Stimulated activated CD4-positive, alpha-beta T cell treated with anti-CD3 and anti-CD28 coated beads, Interleukin-4, amount 100 ng/mL, for 24 hours (primary cell): ENCODE measurements at places on chromosomes 2 and 18.

- no peak for DNase-seq
Observed at GRCh38 chr2:46076251-46076650, 221.0 kb upstream of the EPAS1 start.

DNA sequence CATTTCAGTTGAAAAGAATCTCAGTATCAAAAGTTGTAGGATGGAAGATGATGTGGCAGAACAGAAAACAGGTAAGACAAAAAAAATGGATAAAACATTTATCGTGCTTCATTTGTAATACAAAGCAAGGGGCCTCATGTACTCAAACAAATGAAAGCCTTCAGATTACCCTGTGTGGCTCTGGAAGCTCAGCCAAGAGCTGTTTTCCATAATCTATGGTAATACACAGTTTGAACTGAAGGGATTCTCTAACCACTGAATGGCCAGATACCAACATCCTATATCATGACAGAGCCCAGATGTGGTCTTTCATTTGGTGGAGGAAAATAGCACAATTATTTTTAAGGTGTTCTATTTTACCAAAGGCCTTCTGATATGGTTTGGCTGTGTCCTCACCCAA, 272.1 kb upstream of the RND3 start:
- DNase-seq = no peak

DNA sequence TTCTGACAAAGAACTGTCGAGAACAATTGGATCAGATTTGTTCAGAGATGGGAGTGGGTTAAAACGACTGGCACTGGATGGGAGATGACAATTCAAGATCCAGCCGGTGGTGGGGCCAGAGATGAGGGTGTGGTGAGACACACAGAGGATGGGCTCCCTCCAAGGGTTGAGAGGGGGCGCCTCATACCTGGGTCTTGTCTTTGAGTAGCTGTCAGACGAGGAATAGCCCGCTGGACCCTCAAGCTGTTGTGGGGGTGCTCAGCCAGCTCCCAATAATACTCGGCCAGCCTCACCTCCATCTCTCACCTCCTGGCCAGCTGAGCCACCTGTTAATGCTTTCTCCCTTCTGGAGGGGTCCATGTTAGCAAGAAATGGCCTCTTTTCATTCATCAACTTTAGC, 14.0 kb downstream of the INPP5D start:
- no peak for DNase-seq

- DNase-seq = no peak
Observed at GRCh38 chr2:168907940-168908662, 7.0 kb downstream of the G6PC2 start.

- peak; percentile 42 for DNase-seq
Observed at GRCh38 chr2:179020156-179020750, 29.7 kb downstream of the CCDC141 start.

DNA sequence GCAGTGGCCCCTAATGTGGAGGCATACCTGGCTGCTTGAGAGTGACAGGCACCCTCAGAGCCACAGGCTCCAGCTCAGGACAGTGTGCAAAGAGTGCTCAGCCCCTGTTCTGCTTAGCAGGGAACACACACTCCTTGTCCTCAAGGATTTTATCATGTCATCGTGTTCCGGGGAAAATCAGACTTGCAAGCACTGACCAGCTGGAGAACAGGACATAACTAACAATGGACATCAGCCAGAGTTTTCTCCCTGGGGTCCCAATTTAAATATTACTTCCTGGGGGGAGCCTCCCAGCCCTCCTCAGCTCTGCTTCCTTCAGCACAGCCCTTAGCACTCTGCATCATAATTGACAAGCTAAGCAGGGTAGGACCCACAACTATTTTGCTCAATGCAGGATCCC, 175.4 kb upstream of the ACAA2 start:
- no peak for DNase-seq

DNA sequence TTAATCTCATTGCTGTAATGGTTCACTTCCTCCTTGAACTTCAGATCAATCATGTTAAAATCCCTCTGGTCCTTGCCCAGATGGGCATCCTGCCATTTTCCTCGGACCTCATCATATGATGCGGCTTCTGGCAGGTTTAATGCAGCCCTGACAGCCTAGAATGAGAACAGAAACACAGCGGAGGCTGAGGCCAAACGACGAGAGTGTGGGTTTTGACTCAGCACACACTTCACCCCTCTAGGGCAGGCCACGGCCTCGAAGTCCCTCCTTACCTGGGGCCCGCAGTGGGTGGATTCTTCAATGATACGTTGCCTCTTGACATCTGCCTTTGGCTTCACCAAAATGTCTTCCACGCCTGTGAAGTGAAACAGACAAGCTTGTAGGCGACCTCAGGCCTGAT, 56.8 kb downstream of the POLR1A start:
- DNase-seq = no peak

DNA sequence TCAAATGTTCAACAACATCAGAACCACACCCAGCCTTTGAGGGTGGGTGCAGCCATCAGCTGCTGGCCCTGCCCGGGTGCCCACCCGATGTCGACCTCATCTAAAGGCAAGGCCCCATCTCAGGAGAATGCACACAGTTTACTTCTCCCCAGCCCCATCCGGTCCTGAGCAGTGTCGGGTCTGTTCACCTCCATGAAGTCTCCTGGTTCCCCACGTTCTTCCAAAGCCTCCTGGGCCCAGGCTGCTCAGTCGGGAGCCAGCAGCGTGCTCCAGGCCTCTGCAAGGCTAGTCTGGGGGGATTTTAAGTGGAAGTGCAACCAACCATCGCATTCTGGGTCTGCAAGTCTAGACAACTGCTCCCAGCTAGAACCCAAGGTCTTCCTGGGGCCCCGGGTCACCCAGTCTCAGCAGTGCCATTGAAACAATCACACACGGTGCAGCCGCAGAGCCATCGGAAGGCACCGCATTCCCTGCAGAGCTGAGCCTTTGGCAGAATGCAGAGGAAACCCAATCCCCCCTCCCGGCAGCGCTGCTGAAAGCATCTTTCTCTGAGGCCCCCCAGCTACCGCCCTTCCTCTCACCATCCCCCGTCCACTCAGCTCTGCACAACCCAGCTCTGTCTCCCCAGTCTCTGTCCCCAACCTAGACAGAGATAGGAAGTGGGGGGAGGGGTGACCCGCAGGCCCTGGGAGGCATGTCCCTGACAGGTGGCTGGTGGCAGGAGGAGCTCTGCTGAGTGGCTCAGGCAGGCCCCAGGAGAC, 8.5 kb downstream of the ESPNL start:
- DNase-seq = no peak

DNA sequence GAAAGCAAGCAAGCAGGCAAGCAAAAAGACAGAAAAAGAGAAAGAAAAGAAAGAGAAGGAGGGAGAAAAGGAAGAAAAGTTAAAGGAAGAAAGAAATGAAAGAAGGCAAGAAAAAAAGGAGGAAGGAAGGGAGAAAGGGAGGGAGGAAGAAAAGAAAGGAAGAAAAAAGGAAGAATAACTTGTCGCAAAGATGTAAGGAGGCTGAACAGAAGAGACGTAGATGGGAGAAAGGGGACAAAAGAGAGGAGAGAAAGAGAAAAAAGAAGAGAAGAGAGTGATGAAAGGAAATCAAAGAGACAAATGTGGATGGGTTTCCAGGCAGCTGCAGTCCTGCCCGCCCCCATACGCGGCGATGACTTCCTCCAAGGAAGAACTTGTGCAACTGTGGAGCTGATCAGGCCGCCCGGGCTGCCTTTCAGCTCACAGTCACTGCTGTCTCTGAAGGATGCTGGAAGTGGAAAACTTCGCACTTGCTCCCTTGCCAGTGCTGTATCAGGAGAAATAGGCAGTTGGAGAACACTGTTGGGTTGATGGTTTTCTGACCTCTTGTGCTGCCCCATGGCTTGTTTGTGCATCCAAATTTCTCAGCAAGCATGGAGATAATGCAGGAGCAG, 52.9 kb downstream of the TRIB2 start:
- no peak for DNase-seq

DNA sequence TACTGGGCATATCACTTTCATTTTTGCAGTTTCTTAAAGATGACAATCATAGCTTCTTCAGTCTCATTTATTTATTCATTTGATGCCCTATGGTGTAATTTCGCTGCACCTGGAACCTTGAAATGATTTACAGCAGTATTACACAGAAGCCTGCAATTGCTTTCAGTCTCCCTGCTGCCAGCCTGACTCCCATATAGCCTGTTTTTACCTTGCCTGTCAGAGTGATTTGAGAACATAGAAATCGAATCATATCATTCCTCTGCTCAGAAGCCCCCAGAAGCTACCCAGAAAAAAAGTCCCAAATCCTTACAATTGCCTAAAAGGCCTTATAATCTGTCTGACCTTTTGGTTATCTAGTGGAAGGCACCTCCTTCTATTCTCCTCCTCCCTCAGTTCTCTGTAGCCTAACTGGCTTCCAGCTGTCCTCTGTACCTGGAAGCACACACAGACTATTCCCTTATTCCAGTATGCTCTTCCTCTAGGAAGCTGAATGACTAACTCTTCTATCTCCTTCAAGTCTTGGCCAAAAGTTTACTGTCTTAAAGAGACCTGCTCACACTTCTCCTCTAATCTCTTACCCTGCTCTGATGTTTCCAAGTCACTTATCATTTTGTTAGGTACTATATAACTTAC, 12.6 kb downstream of the SCN3A start:
- no peak for DNase-seq

DNA sequence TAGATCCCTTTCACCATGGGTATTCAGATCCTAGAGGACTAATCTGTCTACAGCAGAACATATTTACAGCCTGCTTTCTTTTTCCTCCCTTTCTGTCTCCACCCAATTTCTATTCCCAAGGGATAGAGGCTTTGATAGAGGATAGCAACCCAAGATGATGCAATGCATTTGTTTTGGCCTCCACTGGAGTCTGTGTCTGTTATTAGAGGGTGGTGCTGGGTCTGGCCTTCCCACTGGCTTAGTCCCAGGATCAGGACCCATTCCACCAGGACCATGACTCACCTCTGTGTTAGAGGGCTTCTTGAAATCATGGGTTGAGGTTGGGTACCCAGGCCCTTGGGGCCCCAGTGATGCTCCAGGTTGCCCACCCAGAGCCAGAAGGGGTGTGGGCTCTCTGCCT, 239.7 kb upstream of the TNP1 start:
- DNase-seq = no peak

DNA sequence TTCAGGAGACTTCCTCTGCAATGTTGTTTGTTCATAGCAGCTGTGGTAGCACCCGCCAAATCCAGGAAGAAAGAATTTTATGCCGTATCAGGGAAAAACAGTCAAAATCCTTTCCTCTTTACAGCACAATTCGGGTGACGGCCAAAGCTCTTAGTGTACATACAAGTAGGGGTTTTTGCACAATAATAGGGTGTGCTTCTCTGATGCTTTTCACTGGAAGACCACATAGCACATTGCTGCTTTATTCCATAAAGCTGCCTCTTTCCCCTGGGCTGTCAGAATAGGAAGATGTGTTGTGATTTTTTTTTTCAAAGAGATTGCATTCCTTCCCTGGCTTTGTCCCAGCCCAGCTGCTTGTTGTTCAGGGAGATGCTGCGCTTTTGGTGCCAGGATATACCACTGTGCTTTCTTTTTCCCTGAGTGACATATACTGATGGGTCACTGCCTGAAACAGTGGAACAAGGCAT, 27.2 kb upstream of the LANCL1 start:
- no peak for DNase-seq

DNA sequence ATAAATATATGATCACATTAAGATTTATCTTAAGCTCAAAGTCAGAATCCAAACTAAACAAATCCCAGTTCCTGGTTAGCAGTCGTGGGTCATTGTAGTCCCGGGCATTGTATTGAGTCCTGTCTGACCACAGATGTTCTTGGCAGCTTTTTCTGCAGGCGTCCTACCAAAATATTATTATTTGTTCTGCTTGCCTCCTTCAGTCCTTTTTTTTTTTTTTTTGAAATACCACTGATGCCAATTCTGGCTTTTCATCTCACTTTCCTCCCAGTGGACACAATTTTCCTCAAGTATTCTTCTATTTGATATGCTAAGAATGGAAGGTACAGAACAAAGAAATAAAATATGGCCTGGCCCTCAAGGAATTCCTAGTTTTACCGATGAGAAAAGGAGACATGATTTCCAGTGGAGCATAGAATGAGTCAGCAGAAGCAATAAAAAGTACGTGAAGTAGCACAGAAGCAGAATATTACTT, 151.6 kb downstream of the CSRNP3 start:
- no peak for DNase-seq

GRCh38 chr2:234986876-234987720, 35.3 kb downstream of the SH3BP4 start:
- no peak for DNase-seq

- DNase-seq = no peak
Observed at GRCh38 chr2:210519594-210519993, 36.8 kb upstream of the CPS1 start.

DNA sequence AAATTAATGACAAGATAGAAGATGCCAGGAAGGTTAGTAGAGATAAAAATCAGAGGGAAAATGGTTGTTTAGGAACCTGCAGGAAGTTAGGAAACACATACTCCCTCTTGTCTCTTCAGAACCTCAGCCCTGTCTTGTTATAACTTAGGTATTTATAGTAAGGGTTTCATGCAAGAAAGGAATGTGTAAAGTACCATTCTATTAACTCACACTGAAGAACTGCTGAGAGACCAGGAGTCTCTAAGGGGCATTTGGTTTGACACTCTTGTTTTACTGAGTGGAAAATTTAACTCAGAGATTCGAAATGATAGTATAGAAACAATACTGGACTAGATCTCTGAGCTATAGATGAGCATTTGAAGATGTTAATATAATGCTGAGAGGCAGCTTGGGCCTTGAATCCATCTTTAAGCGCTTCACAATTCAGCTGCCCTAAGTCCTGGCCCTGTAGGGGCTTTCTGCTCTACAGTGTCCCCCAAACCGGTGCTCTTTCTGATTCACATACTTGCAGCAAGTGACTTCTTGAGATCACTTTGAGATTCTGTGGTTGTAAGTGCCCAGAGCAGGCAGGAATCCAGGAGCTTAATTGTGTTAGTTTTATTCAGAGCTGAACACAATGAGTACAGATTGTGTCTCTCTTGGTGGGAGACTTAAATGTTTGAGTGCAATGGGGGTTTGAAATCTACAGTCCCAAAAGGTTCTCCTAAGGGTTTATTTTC, 235.0 kb upstream of the RGPD4 start:
- no peak for DNase-seq

DNA sequence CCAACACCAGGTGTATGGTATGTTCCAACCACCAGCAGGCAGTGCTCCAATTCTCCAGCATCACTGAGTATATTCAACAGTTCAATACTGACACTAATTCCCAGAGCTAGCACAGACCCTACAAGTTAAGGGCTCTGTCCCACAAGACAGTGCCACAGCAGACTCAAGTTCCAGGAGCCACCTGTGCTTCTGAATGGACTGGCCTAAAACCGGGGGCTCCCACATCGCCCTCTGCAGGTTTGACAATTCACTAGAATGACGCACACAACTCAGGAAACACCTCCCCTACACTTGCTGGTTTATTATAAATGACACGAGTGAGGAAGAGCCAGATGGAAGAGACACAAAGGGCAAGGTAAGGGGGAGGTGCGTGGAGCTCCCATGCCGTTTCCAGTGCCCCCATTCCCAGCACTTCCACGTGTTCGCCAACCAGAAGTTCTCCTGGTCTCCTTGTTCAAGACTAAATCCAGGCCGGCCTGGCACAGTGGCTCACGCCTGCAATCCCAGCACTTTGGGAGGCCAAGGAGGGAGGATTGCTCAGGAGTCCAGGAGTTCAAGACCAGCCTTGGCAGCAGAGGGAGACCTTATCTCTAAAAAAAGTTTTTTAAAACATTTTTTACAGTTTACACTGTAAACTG, 12.2 kb upstream of the ATP6V1B1 start:
- DNase-seq = no peak

- DNase-seq = no peak
Observed at GRCh38 chr18:73653827-73654226, 493.8 kb downstream of the FBXO15 start.
